Inflammatory macrophage treated with lipopolysaccharide for 4 hours (primary cell): ENCODE measurements at places on chromosomes 2 and 18.
A peak's percentile ranks its signal among the peaks of the same experiment; 100 is the strongest.

DNA sequence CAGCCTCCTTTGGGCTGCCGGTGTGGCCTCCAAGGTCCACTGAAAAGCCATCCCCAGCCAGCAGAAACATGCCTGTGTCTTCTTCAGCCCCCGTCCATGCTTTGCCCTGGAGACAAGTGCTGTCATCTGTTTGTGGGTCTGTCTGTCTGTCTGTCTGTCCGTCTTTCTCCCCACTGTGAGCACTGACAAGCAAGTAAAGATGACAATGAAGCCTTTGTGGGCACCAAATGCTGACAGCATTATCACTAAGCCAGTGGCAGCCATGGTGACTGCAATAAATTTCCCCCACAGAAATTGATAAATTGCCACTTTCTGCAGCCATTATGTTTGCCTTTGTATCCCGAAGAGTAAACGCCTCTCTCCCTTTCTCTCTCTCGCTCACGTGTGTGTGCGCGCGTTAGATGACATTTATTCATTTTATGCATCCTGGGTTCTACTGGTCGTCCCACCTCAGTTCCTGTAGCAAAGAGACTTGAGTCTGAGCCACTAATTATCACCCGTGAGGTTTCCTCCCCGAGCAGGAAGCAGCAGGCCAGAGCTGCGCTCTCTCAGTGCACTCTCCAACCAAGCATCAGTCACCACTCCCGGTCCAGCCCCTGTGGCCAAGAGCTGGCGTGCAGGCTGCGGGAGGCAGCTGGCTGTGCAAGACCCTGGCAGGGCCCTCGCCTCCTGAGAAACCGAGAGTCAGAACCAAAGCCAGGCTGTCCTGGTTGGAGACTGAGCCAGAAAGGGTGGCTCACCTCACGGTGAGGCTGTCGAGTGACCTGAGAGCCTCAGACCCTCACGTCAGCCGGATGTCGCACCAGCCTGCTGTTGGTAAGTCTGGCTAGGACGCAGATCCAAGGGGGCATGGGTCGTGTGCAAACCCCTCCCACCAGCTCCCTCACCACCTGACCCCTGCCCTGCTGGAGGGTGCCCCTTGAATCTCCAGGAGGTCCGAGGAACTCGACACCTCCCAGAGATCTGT, 6.9 kb downstream of the STEAP3 start:
- DNase-seq, result no peak

DNA sequence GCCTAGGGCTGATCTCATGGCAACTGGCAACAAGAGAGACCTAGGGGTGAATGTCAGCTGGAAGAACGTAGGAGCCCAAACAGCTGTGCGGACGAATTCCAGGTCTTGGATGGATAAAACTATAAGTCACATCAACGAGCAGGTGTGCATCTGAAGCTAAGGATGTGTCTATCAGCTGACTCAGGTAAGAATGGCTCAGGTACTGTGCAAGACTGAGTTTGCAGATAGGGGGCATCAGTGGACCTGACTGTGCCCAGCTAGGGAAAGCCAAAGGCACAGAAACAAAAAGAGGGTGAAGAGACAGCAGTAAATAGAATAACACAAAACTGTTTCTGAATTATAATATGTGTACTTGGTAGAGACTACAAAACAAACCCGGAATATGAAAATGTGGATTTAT, 357.3 kb downstream of the ZEB2 start:
- no peak for DNase-seq

GRCh38 chr2:26636935-26637334, 4.2 kb downstream of the CIB4 start:
- DNase-seq, result no peak

DNA sequence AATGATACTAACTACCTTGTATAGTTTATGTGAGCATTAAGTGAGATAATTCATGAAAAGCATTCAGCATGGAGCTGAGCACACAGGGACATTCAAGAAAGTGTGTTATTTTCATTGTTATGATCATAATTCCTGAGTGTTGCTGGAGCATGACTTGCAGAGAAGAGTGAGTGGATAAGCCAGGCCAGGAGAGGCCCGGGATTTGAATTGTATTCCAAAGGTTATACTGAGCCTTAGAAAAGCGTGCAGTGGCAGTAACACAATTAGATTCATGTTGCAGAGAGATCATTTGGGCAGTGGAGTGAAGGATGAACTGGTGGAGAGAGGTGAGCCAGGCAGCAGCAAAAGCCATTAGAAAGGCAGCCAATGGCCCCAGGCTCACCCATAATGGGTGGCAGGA, 142.9 kb upstream of the SH3BP4 start:
- no peak for DNase-seq

DNA sequence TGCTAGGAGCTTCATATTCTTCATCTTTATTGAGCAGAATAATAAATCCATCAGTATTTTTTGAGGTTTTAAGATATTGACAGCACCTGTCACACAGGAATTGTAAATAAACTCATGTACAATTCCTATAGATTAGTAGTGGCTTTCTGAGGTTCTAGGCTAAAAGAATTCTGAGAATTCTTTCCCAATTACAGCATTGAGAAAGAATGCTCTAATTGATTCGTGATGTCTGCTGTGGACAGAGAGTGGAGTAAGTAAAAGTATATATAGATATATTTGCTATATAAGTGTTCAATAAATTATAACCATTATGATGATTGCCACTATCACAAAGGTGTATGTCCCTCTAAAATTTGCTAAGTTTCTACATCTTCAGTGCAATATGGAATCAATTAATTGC, 186.5 kb upstream of the NRP2 start:
- no peak for DNase-seq

DNA sequence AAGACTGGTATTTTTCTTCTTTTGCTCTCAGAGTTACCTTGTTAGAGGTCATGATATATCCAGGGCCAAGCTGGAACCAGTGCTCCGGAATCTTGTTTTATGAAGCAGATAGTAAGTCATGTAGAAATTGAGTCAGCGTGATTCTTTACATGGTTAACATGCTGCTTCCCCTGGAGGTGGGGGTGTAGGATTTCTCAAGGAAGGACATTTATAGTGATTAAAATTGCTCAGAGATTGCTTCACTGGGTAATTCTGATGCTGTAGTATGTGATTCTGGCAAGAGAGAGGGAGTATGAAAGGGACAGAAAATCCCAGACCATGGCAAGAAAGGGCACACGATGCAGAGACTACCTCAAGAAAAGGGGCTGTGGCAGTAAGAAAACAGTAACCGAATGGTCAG, 8.0 kb upstream of the MYL1 start:
- no peak for DNase-seq

- no peak for DNase-seq
Measured at GRCh38 chr18:79775441-79776221, 22.1 kb upstream of the KCNG2 start.

GRCh38 chr2:225117051-225117716, 74.9 kb upstream of the DOCK10 start:
- peak; percentile 72 for DNase-seq

DNA sequence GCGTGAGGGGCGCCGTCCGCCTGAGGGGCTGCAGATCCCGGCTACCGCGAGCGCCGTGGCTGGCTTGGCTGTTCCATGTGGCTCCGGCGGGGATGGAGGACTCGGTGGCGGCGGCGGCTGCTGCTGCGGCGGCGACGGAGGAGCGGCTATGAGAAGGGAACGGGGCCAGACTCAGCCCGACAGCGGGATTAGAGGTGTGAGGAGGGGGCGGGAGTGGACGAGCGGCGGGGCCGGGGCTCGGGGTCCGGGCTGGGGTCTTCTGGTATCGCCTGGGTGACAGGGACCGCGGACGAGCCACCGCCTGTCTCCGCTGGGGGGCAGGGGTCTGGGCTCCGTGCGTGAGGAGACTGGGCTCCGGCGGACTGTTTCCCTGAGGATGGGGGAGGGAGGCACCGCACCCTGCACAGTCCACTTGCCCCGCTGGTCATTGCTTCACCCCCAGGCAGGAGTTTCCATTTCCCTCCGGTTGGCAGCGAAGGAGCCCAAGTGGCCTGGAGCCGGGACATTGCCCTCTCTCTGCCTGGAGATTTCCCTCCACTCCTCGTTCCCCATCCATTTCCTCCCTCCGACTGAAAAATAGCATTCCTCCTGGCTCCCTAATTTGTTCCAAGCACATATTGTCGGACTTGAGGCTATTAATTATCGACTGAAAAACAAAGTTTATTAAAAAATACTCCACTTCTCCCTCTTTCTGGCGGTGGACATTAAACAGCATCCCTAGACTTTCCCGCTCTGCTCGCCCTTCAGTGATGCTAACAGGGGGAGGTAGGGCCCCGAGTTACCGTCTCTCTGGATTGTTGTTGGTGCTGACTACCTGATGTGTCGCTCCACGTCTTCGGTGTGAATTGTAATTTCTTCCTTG, 577 bp downstream of the EHBP1 start:
- DNase-seq, result peak; percentile 44

DNA sequence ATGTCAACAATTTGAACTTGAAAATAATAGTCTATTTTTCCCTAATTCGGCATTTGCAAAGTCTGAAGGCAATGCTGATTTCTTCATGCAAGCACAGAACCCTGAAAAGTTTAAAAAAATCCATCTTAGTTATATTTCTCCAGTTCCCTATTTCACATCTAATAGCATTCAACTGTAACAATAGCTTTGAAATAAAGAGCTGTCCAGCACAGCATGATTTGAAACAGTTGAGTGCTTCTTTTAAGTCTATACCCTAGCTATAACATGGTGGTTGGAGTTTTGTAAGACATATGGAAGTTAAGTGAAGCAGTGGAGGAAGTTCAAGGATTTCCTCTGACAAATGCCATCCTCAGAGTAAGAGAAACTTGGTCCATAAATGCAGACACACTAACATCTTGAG, 691.9 kb downstream of the ERBB4 start:
- no peak for DNase-seq

- no peak for DNase-seq
Measured at GRCh38 chr2:108632332-108633160, 86.7 kb upstream of the RANBP2 start.

GRCh38 chr2:151239624-151240023, 22.0 kb downstream of the RBM43 start:
- DNase-seq, result peak; percentile 71

- no peak for DNase-seq
Measured at GRCh38 chr2:19360266-19360965, 2.0 kb upstream of the OSR1 start.

DNA sequence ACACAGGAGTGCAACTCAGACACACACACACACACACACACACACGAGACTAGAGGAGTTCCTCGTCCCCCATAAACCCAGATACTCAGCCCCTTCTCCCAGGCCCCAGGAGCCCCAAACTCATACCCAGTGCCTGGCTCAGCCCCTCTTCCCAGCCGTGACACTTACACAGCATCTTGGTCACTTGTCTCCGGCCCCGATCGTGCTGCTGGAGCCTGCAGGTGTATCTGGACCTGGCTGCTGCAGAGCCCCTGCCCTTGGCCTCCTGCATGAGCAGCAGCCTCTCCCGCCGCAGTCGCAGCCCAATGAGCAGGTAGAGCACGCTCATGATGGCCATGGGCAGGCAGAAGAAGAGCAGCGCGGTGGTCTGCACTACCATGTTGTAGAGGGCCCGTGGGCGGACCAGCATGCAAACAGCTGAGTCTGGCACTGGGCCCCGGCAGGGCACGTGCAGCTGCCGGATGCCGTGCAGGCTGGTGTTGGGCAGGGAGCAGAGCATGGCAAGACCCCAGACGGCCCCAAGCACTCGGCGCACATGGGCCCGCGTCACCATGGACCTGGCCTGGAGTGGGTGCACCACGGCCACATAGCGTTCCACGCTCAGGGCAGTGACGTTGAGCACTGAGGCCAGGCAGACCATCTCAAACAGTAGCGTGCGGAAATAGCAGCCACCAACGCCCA, 2.1 kb downstream of the NMUR1 start:
- DNase-seq, result no peak

DNA sequence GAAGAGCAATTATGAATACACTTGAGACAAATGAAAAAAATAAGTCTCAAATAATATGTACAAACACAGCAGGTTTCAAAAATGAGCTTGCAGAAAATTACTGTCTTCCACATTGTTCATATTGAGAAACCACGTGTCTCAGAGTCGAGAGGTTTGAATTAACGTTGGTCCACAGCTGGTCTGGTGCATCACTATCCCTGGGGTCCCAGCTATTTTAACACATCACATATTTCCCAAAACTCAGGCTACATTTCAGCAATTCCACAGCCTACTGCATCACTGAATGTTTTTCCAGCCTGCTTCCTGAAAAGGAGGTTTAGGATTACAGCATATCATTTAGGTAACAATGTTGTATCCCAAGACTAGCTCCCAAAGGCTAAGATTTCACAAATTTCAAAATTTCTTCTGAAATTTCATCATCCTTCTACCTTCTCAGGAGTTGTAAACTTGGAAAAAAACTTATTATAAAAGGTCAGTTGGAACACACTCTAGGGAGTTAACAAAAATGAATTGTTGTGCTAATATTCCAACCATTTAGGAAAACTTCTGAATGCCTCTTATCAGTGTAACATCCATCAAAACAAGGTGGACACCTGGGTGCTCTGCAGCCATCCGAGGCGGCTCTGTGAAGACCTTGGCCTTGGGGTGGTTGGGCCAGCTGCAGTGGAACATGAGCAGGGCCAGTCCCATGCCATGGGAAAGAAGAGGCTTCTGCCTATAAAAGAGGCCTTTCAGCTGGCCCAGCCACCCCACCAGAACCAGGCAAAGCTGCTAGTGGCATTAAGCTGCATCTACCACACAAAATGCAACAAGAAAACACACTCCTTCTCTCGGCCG, 198.1 kb upstream of the RBBP8 start:
- DNase-seq, result no peak

GRCh38 chr2:148948868-148949267, 73.8 kb downstream of the KIF5C start:
- DNase-seq, result peak; percentile 76

- DNase-seq, result peak; percentile 82
Measured at GRCh38 chr2:207926133-207926988, 99.0 kb downstream of the PLEKHM3 start.
